Activated T-helper 1 cell treated with Interleukin-2 at 50 U/mL for 16 hours (primary cell): ENCODE measurements at places on chromosomes 7 and 10.
A peak's percentile ranks its signal among the peaks of the same experiment; 100 is the strongest.

DNA sequence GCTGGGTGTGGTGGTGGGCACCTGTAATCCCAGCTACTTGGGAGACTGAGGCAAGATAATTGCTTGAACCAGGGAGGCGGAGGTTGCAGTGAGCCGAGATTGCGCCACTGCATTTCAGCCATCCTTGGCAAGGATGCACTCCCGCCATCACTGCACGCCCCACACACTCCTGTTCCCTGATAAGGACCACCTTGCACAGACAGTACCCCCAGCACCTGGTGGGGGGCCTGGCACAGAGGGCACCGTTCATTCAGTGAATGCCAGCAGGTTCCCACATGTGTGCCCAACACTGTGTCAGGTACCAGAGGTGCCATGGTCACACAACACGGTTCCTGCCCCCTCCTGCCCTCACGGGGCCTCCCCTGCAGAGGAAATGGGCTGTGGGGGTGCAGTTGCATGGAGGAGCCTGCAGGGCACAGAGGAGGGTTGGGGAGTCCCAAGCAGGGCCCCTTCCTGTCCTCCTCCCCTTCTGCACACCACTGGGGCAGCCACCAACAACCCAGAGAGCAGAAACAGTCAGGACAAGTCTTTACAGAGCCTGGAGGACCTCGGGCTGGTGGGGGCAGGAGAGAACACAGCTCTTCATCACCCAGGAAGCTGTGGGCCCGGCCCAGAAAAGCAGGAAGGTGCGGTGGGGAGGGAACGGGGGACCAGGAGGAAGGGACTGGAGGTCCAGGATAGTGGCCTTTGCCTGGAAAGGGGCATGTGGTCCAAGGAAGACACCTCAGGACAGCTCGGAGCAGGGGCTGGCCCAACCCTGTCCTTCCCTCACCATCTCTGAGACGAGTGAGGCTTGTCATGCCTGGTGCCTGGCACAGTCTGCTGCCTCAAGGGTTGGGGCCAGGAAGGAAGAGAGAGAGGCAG is 7.1 kb downstream of the CRYGN start:
- peak; percentile 37 for DNase-seq

GRCh38 chr7:92725161-92725925 is 111.0 kb downstream of the CDK6 start:
- DNase-seq, result no peak

- DNase-seq, result no peak
Observed at GRCh38 chr10:50404021-50404773, 152.9 kb upstream of the ASAH2 start.

- DNase-seq, result no peak
Observed at GRCh38 chr10:112605063-112605462, 158.0 kb downstream of the VTI1A start.

- DNase-seq, result no peak
Observed at GRCh38 chr10:125514206-125515162, 168.5 kb downstream of the TEX36 start.

- DNase-seq, result no peak
Observed at GRCh38 chr7:117145333-117145732, 177.5 kb downstream of the WNT2 start.

- DNase-seq, result no peak
Observed at GRCh38 chr7:93228302-93228701, 2.0 kb upstream of the HEPACAM2 start.

- no peak for DNase-seq
Observed at GRCh38 chr7:89334797-89335196, 539.3 kb upstream of the TEX47 start.

GRCh38 chr10:42933448-42934340 is 143.2 kb upstream of the RET start:
- no peak for DNase-seq

GRCh38 chr7:13148548-13148947 is 461.1 kb downstream of the ARL4A start:
- DNase-seq, result no peak

DNA sequence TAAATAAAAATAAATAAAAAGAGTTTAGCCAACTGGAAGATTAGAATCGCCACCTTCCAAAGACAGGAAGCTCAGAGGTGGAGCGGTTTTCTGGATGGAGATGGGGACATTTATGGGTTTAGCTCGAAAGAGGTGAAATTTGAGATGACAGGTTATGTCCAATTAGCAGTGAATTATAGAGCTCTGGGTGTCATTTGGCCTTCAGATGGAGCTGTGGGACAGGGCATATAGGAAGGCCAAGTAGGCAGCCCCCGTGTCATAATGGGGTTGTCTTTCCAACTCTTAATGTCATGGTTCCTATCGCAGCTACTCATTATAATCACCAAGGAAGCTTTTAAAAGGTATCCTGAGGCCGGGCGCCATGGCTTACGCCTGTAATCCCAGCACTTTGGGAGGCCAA is 21.0 kb upstream of the EEPD1 start:
- DNase-seq, result no peak

DNA sequence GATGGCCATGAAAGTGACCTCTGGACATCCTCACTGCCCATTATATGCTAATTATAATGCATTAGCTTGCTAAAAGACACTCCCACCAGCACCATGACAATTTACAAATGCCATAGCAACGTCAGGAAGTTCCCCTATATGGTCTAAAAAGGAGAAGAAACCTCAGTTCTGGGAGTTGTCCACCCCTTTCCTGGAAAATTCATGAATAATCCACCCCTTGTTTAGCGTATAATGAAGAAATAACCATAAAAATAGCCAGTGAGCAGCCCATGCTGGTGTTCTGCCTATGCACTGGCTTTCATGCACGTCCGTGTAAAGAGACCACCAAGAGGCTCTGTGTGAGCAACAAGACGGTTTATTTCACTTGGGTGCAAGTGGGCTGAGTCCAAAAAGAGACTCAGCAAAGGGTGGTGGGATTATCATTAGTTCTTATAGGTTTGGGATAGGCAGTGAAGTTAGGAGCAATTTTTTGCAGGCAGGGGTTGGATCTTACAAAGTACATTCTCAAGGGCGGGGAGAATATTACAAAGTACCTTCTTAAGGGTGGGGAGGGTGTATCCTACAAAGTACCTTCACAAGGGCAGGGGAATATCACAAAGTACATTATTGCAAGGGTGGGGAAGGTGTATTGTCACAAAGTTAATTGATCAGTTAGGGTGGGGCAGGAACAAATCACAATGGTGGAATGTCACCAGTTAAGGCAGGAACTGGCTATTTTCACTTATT is 45.6 kb downstream of the LBX1 start:
- no peak for DNase-seq

DNA sequence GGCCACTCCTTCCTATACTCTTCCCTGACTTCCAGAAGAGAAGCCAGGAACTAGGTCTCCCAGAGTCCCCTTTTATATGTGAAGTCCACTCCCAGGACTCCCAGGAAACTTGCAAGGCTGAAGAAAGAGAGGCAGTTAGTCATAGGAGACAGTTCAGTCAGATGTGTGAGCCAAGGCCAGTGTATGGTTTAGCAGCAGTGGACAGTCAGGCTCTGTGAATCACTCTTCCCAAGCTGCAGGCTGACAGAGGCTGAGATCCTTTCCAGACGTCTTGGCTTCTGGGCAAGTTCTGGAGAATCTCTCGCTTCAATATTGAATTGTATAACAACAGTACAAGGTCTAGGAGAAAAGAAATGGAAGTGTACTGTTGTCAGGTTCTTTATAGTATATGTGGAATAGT is 26.9 kb downstream of the BLVRA start:
- no peak for DNase-seq

GRCh38 chr10:70343312-70343711 is 39.1 kb downstream of the LRRC20 start:
- no peak for DNase-seq

DNA sequence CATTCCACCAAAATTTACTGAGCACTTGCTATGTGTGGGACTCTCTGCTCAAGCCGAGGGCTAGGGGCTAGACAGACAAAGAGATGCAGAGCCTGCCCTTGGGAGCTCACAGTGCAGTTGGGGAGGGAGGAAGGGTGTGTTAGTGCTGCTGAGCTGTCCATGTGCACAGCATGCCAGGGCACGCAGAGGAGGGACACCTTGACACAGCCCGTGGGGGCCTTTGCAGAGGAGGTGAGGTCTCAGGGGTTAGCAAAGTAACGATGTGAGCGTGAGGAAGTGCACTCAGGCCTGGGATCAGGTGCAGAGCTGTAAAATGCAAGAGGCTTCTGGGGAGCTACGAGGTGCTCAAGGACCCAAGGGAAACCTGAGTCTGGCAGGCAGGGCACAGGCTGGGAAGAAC is 16.3 kb downstream of the PRKCQ start:
- DNase-seq, result no peak

- DNase-seq, result no peak
Observed at GRCh38 chr7:33554046-33554445, 351.3 kb upstream of the BMPER start.

GRCh38 chr10:119373294-119374102 is 166.1 kb downstream of the GRK5 start:
- no peak for DNase-seq

DNA sequence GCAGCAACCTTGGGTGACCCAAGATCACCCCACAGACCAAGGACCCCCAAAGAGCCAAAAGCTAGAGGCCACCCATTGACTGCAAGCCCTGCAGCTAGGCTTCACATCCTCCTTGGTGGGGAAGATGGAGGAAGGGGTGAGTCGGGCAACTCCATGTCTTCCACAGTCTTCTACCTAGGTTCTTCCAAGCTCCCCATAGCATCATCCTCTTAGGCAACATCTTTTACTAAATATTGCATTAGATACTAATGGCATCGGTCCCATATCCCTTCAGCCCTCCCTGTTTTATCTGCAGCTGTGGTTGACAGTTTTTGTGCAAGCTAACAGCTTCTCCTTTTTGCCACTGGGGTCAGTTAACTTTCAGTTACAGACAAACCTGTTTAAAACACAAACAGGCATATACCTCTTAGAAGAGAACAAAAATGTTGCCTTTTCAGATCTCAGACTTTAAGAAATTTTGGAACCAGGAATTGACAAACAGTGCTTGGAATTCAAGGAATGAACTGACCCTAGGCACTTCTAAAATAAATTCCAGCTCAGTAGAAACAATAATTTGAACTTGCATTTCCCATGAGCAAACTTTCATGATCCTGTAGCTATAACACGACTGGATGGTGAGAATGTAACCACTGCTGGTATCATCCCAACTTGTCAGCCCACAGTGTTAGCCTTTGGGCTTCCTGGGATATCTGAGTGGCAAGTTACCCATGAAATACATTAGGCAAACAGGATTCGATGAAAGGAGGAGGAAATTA is 33.9 kb upstream of the MSMB start:
- DNase-seq, result no peak
